ENCODE measurements at places on chromosomes 1 and 21.

DNA sequence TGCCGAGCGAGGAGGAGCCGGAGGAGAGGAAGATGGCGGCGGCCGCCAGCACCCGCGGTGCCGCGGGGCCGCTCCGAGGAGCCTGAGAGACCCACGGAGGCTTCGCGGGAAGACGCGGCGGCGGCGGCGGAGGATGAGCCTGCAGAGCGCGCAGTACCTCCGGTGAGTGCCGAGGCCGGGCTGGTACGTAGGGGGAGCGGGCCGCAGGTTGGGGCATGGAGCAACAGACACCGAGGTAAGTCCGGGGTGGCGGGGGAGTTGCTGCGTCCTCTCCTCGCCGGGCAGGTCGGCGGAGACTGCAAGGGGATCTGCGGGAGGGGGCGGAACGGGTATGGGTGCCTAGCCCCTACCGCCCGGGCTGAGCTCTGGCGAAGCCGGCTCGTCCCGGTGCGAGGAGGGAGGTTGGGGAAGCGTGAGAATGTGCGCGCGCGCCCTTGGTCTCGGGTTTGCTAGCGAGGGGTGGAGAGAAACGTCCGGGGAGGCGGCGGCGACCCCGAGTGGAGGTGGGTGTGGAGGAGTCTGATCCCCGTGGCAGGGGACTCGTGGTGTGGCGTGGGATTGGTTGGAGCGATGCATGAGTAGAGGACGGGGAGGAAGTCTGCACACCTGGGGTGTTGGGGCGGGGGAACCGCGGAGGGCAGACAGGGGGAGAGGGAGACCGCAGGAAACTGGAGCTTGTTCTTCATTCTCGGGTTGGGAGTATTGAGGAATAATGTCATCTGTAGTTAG, at the start of gene SMG7:
SMG7 (plus strand) TSS at position 12 of the 729 bp plus-strand sequence; CDS start at position 134, 122 bp downstream.
- peak; percentile 24 for DNase-seq

DNA sequence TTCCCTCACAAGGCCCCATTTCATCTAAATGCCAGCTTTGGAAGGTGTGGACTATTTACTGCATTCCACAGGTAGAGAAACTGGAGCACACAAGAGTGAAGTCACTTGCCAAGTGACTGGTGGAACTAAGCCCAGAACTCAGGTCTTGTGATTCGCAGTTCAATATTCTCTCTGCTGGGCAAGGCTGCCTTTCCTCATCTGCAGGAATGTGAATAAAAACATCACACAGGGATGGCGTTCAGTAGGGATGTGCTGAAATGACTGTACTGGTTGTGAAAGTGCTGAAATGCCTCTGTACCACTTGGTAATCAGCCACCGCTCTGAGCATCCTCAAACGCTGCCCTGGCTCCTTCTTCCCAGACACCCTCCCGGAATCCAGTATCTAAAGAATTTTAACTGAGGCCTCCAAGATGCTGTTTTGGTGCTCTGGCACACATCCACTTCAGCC, 145.6 kb downstream of the HIVEP3 start:
- no peak for DNase-seq

- no peak for DNase-seq
These were observed at the start of gene FCN3 for GRCh38 chr1:27374362-27375086. Gene FCN3 (minus strand): TSS chr1:27374824. CDS start chr1:27374818, 6 bp downstream.

DNA sequence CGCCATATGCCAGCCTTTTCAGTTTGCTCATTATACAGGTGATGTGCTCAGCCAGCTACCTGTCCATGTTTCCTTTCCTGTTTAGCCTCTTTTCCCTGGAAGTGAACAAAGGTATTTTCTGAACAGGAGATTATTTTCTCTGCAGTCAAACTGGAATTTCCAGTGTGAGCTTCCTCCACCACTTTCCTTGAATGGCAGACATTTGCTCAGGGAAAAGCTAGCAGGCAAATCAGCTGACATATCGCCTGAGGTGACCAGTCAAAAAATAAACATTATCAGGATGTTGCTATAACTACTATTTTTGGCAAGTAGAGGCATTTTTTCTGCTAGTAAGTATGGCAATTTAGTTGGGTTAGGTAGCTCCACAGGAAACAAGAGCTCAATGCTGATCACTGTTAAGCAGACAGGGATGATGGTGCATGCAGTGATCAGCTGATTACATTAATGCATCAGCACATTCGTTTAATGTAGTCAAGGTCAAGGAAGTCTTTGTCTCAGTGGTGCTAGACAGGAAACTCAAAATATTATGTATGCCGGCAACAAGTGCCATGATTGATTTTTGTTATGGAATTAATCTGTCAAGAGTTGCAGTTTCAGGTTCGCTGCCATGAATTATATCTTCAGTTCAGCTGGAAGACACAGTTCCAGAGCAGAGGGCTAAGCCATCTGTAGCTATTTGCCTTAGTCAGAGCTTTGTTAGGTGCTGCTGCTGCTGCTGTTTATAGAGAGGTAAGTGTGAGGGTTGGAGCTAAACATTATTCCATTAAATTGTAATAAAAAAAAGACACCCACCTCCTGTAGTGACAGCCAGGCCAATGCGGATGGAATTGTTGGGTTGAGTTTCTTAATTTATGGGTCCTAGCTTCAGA, 179.7 kb upstream of the ST6GALNAC5 start:
- no peak for DNase-seq

GRCh38 chr1:63878932-63879331, 105.1 kb downstream of the ROR1 start:
- no peak for DNase-seq

DNA sequence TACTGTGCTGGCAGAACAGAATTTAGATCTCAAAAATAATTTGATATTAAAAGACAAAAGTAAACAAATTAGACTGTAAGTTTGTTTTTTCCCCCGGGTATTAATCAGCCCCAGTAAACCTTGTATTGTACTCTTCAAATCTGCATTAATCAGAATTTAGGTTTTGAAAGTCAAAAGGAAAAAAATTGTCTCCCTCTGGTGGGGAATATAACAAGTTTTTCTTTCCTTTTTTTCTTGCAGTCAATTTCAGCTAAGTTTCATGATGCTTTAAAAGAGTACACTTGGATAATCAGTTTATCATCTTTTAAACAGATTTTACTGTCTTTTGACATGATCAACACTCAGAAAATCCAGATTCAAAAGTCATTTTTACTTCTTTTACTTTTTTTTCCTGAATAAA, 134.5 kb upstream of the PKN2 start:
- no peak for DNase-seq

DNA sequence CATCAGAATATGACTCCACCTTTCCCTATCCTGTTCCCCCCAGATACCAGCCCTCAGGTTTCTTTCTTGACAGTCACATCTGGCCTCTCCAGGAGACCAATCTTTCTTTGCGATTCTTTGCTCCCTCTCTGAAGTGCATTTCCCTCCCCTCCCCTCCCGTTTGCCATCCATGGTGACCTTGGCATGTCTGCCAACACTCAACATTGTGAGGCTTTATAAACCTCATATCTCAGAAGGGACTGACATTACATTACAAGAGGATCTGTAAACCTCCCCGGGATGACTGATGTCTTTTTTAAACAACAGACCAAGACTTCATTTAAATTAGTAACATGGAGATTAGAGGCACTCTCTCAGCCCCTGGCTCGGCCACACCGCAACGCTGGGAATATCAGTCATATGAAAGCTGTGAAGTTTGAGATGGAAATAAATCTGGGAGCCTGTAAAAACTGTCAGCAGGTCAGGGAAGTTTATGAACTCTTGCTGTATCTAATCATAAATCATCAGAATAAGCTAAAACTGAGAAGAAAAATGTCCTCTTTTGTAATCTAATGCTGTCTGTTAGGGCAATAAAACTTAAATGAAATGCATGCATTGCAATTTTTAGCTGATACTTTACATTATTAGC, 401.7 kb upstream of the PROX1 start:
- no peak for DNase-seq

DNA sequence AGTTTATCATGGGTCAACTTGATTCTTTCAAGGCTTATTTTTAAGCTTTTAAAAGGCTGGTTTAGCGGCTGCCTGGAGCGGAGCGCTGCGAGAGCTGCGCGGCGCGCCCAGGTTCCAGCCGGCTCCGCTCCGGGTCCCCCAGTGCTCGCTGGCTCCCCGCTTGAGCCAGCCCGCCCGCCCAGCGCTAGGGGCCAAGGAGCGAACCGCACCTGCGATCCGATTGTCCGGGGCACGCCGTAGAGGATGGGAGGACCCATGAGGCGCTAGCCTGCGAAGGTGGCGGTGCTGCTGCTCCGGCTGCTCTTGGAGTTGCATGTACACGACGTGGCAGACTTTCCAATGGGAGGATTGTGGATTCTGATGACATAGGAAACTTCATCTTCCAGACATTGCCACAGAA, 9.9 kb upstream of the CFHR4 start:
- DNase-seq, result no peak

GRCh38 chr1:202944438-202944921, 13.6 kb downstream of the ADIPOR1 start:
- no peak for DNase-seq

DNA sequence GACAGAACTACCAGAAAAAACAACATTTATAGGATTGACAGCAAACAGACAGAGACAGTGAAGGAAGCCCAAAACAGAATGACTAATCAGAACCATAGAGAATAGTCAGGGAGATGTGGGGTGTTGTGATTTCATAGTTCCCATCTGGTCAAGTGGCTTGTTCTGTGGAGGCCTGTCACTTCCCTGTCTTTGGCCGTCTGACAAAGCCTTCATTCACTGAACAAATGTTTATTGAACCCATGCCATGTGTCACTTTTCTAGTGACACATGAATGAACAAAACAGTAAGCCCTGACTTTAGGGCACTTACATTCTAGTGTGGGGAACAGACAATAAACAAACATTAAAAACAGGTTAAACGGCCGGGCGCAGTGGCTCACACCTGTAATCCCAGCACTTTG, 3.2 kb upstream of the SRRM1 start:
- DNase-seq, result no peak

DNA sequence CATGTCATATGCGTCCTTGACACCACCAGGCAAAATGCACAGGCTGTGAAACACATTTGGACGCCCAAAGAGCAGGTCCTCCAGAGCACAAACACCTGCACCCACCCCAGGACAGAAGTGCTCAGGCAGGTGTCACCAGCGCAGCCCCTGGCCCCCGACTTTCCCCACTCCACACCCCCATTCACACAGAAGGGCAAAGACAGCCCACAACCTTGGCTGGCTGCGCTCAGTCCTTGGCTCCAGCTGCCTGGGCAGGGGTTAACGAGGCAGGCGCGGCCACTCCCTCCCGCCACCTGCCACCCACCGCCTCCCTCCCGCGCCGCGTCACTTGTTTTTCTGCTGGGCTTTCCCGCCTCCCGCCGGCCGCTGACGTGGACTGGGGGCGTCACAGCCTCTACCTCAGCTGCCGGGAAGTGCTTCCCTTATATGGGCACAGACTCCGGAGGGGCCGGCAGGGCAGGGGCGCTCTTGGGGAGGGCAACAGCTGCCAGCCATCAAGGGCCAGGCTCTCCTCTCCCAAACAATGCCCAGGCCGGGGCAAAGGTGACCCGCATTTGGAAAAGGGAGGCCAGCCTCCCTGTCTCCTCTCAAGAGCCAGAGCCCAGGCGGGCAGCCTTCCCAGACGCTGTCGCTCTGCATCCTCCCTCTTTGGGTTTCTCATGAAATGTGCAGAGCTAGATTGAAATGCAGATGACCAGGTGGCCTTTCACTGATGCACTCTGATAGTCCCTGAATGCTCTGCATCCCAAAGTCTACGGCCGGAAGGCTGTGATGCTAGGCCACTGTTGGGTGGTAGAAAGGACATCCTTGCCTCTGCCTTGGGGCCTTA, 14.8 kb upstream of the BTG2 start:
- peak; percentile 95 for DNase-seq

- DNase-seq, result no peak
These were observed 19.9 kb upstream of the ERICH3 start for GRCh38 chr1:74693473-74693872.

All from stimulated activated CD4-positive, alpha-beta T cell treated with anti-CD3 and anti-CD28 coated beads, Interleukin-15, amount 100 ng/mL, for 48 hours (primary cell).